ENCODE measurements at places on chromosomes 6 and 20.

GRCh38 chr6:151219192-151219591 is 20.6 kb upstream of the AKAP12 start:
- DNase-seq = no peak

GRCh38 chr6:13307508-13307995 is 20.8 kb downstream of the TBC1D7 start:
- DNase-seq = no peak

DNA sequence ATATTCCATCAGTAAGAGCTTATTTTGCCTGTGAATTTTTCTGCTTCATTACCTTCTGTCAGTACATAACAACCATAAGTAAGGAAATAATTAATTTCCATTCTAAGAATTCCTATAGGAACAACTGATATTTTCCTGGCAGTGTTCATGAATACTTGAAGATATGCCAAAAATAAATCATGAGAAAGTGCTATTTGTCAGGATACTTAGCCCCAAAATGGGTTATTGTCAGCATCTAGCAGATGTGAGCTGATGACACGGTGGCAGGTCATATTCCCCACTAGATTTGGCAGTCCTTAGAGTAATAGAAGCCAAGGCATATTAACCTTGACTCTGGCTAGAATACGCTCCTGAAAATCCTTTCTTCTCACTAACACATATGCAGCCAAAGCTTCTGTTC is 43.2 kb upstream of the CRISP1 start:
- DNase-seq = no peak

- no peak for DNase-seq
Measured at GRCh38 chr6:54737247-54737646, 109.3 kb upstream of the FAM83B start.

DNA sequence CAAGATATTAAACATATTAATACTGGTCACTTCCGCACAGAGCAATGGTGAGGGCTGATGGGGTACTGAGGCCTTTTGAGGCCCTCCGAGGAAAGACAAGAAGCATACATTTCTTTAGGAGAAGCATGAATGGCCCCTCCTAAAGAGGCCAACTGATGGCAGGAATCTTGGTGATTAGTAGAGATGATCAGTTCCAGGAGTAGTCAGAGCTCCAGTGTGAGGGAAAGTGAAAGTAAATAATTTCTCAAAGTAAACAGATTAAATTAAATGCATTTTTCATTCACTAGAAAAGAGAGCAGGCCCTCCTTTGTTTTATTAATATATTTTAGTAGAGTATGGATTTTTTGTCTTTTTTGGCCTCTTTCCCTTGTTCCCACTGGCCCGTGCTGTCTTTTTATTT is 38.2 kb downstream of the NOX3 start:
- DNase-seq = no peak

DNA sequence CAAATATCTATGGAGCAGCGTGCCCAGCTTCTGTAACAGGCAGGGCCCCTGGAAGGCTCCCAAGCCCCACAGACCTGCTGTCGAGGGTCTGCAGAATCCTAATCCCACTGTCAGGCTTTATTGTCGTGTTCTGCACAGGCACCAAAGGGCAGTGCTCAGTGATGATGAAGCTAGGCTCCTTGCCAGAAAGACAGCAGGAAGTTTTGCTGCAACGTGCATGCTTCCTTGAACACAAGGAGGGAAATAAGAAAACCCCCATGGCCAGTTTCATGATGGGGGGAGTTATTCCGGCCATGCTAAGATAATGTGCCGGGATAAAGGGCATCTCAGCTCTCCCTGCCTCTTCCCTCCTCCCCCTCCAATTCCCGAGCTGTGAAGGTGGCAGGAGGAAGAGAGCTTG is 109.4 kb upstream of the KCNG1 start:
- DNase-seq = no peak

GRCh38 chr6:112331306-112331705 is 15.8 kb upstream of the RFPL4B start:
- no peak for DNase-seq

DNA sequence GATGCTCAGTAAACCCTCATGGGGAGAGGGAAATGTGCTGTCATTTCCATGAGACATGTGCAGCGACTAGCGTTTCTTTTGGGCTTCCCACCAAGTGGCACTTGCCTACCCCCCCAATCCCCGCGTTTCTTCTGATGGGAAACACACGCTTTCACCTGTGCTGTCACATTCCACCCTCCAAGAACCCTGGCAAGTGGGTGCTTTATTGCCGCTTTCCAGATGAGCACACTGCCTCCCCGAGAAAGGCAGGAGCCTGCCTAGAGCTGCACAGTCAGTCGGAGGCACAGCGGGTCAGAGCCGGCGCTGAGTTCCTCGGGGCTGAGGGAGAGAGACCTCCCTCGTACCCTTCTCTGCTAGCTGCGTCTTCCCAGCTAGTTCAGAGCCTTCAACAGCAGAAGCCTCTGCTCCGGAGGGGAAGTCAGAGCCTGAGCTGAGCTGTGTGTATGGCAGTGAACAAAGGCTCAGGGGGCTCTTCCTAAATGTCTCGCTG is 12.3 kb upstream of the CCDC167 start:
- no peak for DNase-seq

DNA sequence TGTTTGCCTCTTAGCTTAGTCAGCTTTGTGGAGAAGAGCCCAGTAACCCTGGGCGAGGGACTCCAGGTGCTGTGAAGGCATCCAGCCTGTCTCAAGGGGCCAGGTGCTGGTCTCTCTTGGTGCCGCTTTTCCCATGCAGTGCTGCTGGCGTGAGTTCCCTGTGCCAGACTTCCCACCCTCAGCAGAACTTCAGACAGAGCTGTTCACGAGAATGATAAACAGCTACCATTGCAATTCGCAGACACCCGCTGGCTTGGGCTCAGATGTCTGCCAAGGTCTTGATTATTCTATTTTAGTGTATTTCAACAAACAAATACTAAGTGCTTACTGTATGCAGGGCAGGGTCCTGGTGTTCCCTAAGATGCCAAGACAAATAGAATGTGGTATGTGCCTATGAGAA is 57.7 kb downstream of the RNF217 start:
- DNase-seq = no peak

- no peak for DNase-seq
Measured at GRCh38 chr6:88698661-88699060, 264.8 kb downstream of the RNGTT start.

Data from HS-27A (cell line).